Fibroblast of skin of back (primary cell): ENCODE measurements at places on chromosomes 2 and 18.
A peak's percentile ranks its signal among the peaks of the same experiment; 100 is the strongest.

GRCh38 chr18:46054956-46055837 is 16.9 kb downstream of the PSTPIP2 start:
- DNase-seq: no peak

DNA sequence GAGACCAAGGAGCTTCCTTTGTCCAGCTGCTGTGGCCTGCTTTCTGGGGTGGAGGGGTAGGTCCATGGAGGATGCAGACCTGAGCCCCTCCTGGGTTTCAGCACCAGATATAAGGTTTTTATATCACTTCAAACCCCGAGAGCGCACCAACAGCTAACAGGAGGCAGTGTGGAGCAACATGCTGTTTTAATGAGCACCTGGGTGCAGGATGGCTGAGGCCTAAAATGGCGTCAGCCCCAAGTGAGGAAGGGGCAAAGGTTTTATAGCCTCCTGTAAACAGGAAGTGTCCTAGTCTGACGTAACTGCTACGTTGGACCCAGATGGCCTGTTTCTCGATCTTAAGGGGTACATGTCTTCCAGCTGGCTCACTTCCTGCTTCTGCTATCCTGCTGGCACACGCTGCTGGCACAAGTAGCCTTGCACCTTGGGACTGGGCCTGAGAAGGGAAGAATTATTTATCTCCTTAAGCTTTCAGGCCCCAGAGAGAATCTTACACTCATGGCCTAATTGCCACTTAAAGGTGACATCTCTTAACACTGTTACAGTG is 11.4 kb upstream of the REG1B start:
- DNase-seq: no peak

DNA sequence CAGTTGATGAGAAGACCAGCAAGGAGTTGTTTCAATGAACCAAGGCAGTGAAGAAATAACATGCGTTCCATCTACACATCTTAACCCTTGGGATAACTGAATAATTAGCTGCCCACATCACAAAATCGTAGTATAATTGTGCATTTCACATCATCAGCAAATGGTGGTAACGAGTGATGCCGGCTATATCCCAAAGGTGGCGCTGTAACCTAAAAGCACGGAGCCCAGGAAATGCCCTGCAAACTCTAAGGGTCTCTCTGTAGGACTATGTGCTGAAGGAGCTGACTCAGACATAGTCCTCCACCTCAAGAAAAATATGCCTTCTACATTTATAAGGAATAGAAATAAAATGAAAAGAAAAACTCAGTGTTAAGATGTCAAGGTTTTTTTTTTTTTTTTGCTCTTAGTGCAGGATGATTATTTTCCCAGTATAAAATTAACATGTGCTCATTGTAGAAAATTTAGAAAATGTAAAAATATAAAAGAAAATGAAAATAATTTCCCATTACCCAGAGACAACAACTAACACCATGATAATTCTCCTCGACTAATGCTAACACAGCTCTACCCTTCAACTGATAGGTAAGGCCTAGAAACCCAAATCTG is 23.1 kb upstream of the DSG3 start:
- DNase-seq: peak; percentile 17

GRCh38 chr2:220473611-220474010 is 846.2 kb downstream of the SLC4A3 start:
- DNase-seq: peak; percentile 45

DNA sequence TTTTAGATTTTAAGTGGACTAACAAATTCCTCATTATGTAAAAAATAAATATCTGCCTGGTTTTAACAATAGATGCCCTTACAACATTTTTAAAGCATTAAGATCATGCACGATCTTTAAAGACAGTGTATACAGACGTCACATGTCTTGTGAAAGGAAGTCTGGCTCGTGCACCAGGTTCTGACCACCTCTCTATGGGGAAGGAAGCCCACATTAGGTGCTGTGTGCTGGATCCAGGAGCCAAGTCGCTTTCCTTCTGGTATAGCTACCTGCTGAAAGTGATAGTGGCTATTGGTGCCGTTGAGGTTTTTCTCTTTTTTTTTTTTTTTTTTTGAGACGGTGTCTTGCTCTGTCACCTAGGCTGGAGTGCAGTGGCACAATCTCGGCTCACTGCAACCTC is 116.5 kb downstream of the NCK2 start:
- DNase-seq: no peak

GRCh38 chr2:216519154-216519762 is 20.6 kb downstream of the RPL37A start:
- peak; percentile 81 for DNase-seq

DNA sequence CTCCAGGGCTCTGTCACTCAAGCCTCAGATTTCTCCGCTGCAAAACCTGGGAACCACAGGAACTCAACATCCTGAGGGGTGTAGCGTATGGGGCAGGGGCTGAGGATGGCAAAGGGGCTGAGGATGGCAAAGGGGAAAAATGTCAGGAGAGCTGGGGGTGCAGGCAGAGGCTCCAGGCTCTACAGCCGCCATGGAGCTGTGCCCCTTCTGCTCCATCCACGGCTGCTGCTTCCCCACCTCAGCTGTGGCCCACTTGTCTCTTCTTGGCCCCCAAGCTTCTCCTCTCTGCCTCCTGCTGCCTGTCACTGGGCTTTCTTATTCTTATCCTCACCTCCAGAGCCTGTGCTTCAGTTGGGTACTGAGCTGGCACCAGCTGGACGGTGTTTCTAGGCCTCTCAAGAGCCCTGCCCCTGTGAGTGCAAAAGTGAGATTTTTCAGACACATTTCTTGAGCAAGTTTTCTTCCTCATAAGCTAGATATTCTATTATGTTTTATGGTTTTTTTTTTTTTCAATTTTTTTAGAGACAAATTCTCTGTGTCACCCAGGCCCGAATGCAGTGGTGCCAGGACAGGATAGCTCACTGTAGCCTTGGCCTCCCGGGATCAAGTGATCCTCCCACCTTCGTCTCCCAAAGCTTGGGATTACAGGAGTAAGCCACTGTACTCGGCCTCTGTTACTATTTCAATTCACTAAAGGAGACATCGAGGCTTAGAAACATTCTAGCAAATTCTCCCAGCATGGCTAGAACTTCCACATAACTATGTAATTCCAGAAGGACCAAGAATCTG is 49.0 kb downstream of the MARCO start:
- DNase-seq: no peak

- no peak for DNase-seq
Measured at GRCh38 chr2:206970589-206971360, 31.5 kb downstream of the CPO start.

- peak; percentile 67 for DNase-seq
Measured at GRCh38 chr2:173087214-173087581, 11.6 kb downstream of the MAP3K20 start.

GRCh38 chr2:64251497-64252250 is 107.5 kb upstream of the PELI1 start:
- DNase-seq: no peak

- DNase-seq: peak; percentile 61
Measured at GRCh38 chr2:216292886-216293301, 79.4 kb downstream of the MARCHF4 start.

DNA sequence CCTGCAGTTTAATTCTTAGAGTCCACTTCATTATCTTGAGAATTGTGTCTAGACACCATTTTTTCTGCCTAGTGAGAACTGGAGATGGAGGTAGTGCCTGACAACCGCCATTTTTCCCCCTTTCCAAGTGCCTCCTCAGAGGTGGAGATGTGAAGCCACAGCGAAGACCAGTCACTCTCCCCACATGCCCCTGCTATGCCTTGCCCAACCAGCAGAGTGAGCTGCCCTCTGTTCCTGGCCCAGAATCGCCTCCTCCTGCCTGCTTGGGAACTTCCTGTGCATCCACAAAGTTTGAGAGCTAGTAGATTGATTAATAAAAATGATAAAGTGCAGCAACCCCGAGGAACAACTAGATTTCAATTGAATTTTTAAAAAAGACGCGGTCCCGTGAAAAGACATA is 123.3 kb downstream of the CLIP4 start:
- peak; percentile 32 for DNase-seq

- DNase-seq: peak; percentile 46
Measured at GRCh38 chr2:106886916-106887758, 1.2 kb upstream of the ST6GAL2 start.

GRCh38 chr18:70415823-70416488 is 127.1 kb downstream of the SOCS6 start:
- DNase-seq: no peak

GRCh38 chr2:154484338-154485099 is 214.0 kb upstream of the KCNJ3 start:
- no peak for DNase-seq

- no peak for DNase-seq
Measured at GRCh38 chr18:24862201-24862816, 401.9 kb downstream of the HRH4 start.

- no peak for DNase-seq
Measured at GRCh38 chr2:213152888-213153287, 1.5 kb upstream of the IKZF2 start.

DNA sequence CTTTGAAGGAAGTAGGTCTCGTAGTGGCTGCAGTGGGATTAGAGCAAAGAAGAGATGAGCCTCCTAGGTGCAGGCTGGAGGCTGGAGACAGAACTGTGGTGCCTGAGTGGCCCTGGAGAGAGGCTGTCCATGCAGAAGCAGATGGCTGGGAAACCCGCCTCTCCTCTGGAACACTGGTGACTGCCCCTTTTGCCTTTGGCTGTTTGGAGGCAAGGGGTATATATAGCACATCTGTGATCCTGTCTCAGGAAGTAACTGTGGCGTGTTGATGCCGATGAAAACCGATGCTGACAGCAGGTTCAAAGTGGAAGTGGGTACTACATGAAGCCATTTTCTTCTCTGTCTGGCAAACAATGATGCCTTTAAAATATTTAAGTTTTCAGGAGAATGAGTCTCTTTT is 43.5 kb downstream of the SLC9A2 start:
- DNase-seq: no peak

DNA sequence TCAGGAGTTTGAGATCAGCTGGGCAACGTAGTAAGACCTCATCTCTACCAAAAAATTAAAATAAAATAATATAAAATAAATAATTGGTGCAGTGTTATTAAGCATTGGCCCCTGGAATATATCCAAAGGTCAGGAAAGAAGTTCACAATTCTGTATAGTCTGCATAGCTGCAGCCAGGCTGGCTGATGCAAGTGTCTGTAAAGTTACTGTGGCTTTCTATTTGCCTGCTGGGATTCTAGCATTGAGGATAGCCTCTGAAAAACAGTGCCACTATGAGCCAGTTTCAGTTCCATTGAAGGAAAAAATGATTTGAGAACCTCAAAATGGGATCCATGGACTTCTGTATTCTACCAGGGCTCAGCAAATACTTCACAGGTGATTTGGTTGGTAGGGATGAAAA is 208.6 kb downstream of the PARD3B start:
- DNase-seq: peak; percentile 72

- no peak for DNase-seq
Measured at GRCh38 chr2:71129902-71130151, 202 bp downstream of the MCEE start.

GRCh38 chr18:54284535-54284934 is 15.2 kb downstream of the POLI start:
- no peak for DNase-seq

GRCh38 chr2:46569766-46570165 is 90.4 kb downstream of the TMEM247 start:
- DNase-seq: no peak

GRCh38 chr2:100551303-100551702 is 11.5 kb upstream of the PDCL3 start:
- no peak for DNase-seq

DNA sequence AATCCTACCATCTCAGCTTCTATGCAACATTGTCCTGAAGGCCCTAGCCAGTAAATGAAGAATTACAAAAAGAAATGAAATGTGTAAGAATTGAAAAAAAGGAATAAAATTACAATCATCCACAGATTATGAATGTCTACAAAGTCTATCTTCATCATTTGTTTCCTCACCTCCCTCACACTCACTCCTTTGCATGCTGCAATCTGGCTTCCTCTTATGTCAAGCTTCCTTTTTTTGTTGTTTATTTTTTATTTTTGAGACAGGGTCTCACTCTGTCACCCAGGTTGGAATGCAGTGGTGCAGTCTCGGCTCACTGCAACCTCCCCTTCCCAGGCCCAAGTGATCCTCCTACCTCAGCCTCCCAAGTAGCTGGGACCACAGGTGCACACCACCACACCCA is 129.0 kb downstream of the CABYR start:
- DNase-seq: no peak

GRCh38 chr2:177131858-177132257 is 80.7 kb upstream of the HNRNPA3 start:
- DNase-seq: no peak

DNA sequence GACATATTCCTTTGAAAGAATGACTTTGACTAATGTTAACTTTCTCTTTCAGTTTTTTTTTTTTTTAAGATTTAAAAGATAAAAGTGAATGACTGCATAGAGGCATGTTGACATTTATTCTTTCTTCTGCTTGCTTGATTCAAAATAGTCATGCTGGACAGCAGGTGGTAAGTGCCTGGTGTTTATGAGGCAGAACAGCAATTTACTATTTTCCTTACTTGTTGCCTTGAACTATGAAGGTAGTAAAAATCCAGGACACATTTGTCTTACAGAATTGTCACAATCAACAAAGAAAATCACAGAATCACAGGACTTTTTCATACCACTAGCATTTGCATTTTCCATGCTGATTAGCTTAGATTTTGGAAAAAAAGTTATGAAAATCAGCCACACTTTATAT is 388.3 kb downstream of the CTNNA2 start:
- DNase-seq: no peak

- no peak for DNase-seq
Measured at GRCh38 chr2:163255086-163255485, 416.5 kb upstream of the KCNH7 start.

DNA sequence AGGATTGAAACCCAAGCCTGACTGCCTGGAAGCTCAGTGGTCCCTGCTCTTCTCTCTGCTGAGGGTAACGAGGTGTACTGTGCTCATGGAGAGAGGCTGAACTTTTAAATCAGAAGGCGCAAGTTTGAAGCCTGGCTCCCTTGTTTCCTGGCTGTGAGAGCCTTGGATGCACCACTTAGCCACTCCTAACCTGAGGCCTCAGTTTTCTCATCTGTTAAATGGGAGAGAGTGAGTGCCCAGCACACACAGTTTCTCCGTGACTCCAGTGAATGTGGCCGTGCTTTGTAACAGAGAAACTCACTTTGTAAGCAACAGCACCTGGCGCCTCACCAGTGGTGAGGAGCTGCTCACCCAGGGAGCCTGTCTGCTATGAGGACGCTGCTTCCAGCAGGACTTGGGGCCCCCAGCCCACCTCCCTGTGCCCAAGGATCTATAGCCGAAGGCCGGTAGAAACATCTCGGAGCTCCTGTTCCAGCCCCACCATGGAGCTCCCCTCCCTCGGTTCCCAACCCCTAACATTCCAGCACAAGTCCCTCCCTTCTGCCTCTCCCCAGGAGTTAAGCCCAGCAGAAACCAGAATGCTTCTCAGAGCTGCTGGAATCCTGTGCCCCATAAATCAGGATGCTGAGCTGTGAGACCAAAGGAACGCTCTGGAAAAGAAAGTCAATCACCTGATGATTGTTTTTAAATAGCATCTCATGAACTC is 20.3 kb upstream of the KCNK3 start:
- no peak for DNase-seq
